Activated CD4-positive, alpha-beta T cell treated with anti-CD3 and anti-CD28 coated beads for 24 hours (primary cell): ENCODE measurements at places on chromosomes 6 and 20.

DNA sequence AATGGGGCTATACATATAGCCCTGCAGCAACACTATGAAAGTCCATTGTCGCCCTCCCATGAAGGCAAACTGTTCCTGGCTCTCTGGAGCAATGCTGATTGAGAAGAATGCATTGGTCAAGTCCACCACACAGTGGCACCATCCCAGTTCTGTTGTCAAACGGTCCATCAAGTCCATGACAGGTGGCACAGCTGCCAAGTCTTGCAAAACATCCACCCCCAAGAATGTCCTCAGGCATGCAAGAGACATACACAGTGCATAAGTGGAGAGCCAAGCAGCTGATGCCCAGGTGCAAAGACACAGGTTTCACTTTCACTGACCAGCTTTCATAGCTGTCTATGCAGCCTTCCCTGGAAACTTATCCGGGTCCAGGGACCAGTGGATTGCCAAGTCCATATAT lies 17.5 kb downstream of the ZNF391 start:
- DNase-seq = no peak

DNA sequence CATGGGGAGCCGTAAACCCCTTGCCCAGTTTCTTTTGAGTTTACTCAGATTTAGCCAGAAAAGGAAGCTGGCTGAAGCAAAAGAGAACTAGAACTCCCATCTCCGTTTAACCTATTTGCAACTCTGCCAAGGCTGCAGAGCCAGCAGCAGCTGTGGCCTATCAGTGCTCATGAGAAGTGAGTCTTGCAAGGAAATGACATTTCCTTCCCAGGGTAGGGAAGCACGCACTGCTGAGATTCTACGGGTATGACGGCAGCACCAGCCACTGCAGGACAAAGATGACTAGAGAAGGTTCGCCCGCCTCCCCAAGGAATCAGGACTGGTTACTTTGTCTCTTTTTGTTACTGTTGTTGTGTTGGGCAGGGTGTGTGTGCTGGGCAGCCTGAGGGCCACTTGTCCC lies 47.6 kb downstream of the PPP1R3G start:
- no peak for DNase-seq

DNA sequence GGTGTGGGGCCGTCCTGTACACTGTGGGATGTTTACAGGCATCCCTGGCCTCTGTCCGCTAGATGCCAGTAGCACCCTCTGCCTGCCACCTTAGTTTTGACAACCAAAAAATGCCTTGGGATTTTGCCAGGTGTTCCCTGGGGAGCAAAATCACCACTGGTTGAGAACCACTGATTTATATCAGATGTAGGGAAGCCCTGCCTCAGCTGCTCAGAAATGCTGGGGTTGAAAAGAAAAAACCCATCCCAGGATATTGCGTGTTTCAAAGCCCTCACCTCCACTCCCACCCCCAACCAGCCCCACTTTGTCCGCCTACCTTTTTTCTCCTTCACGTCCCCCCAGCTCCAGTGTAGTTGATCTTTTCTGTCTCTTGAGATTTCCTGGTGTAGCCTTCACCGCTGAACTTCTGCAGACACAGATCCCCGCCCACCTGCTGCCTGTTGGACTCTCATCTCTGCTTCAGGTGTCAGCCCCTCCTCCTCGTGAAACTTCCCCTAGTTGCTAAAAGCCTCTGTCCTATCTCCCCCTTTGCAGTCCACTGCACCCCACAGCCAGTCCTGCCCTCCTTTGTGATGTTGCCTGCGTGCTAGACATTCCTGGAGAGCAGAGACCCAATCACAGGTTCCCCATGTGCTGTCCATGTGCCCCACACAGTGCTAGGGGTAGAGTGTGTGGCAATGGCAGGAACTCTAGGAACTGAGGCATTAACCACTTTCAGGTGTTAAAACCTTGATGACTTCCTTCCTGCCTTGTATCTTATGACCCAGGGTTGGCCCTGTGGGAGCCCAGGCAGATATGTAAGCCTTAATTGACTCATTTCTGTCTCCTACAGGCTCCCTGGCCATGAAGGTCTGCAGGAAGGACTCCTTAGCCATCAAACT lies 98.9 kb downstream of the TBC1D7 start:
- DNase-seq = no peak

GRCh38 chr6:134720353-134721059 lies 229.4 kb downstream of the ALDH8A1 start:
- no peak for DNase-seq
